ENCODE measurements at places on chromosomes 2 and 18.

DNA sequence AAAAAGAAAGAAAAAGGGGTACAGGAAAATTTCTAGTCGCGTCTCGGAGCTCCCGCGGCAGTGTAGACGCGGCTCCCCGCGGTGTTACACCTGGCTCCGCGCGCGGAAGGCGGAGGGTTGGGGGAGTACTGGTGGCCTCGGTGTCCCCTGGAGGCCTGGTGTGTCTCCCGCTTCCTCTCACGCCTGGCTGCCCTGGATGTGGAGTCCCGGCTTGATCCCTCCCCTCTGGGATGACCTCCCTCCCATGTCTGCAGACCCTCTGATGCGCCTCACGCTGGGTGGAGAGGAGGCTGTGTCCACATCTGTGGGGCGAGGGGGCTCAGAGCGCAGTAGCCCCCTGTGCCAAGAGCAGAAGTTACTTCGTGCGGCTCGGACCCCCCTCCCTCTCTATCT lies 1.2 kb downstream of the KIF5C start:
- DNase-seq, result no peak

DNA sequence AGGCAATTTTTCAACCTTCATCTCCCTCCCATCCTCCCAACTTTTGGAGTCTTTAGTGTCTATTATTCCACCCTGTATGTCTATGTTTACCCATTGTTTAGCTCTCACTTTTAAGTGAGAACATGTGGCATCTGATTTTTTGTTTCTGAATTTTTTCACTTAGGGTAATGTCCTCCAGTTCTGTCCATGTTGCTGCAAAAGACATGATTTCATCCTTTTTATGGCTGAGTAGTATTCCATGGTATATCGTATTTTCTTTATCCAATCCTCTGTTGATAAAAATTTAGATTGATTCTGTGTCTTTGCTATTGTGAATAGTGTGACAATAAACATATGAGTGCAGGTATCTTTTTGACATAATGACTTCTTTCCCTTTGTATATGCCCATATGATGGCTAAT lies 48.2 kb downstream of the G6PC2 start:
- DNase-seq, result no peak

GRCh38 chr2:109173311-109174171 lies 44.5 kb downstream of the SH3RF3 start:
- DNase-seq, result no peak

DNA sequence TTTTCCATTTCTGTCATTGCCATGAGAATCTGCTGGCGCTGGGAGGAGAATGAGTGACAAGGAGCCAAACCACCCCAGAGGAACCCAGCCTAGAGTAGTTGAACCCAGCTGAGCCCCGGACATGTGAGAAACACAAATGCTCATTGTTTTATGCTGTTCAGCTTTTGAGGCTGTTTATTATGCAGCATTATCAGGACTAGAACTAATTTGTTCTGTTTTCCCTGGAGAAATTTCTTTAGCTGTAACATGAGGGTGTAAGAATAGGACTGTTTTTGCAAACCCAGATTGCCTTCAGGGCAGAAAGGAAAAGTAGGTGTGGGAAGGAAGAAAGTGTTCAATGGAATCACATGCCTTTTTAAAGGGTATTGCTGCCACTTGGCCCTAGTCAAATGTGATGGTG lies 28.5 kb upstream of the DOCK10 start:
- no peak for DNase-seq

- DNase-seq, result no peak
Observed at GRCh38 chr18:47558110-47558750, 306.8 kb upstream of the SKOR2 start.

GRCh38 chr2:20224716-20225293 lies at the start of gene SDC1:
Gene SDC1 (minus strand): TSS chr2:20225130. CDS start chr2:20224867, 263 bp downstream.
- no peak for DNase-seq

DNA sequence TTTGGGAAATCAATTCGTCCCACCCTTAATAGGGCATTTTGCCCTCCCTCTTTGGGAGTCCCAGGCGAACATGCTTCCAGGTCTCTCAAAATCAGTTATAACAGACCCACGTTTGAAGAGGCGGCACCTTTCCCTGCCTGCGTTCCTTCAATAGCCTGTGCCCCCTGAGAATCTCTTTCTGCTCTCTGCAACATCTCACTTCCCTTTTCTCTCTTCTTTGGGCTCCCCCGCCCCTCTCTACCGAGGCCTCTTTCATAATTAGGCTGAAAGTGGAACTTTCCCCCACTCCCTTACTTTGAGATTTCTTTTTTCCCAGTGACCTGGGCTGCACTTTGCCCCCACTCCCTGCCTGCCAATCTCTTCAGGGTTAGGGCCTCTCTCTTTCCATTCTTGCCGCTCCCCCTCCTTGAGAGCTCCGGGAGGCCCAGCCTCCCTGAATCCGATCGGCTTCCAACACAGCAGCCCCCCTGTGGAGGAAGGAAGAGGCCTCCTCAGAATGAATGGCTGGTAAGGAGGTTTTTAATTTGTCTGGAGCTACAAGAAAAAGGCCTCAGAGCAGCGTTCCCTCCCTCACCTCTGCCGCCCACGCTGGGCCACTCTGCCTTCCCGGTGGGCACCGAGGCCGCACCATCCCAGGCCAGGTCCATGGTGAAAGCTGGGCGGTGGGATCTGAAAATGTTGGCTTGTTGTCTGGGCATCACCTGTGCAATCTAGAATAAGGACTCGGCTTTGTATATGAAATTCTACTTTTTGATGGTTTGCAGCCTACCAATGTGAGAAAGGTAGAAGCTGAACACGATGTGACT lies 162.6 kb upstream of the SIX3 start:
- no peak for DNase-seq

Measured in stimulated activated CD4-positive, alpha-beta T cell treated with anti-CD3 and anti-CD28 coated beads, Interleukin-1b, Interleukin-23, amount 100 ng/mL, for 4 hours (primary cell).